ENCODE measurements at places on chromosomes 3 and 15.

- DNase-seq, result no peak
Observed at GRCh38 chr15:80252121-80252518, at the start of gene CTXND1. Gene CTXND1 (minus strand): TSS chr15:80252213. CDS start chr15:80201949, 50,264 bp downstream.

DNA sequence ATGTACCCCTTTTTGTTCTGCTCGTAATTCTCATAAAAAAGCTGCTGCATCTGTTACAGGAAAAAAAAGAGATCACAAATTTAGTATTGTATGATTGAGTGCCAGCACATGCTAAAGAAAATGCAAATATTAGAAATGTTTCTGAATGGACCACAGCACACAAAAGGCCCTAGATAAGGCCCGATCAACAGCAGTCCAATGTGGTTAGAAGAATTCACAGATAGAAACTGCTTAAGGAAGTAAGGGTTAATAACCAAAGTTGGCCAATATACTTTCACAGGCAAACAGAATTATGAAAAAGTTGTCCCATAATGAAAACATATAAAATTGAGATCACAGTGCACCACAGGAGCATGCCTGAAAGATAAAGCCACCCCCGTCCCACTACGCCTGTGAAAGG, 72.9 kb downstream of the CHSY1 start:
- no peak for DNase-seq

DNA sequence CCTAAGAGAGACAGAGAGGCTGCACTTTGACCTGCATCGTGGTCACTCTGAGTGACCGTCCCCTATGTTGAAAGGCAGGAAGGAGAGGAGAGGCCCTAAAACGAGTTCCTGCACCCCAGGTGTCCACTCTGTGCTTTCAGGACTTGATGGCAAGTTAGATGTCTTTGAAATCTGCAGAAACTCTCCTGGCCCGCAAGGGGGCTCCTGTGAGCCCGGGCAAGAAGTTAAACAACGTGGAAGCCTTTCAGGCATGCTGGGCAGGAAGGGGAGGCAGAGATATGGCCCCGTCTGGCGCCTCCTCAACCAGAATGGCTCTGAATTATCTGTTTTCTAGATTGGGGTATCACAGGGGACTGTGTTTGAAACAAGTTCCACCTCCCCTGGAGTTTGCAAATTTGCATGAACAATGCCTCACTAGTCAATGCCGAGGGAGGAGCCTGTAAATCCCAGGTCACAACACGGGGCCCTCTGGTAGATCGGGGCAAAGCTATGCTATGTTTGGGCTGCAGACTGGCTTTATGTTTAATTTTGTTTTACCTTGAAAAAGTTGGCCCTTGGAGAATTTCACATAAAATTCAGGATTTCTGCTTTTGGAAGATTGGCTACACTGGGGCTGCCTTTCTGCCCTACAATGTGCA, 9.8 kb downstream of the CTXND1 start:
- DNase-seq, result no peak

DNA sequence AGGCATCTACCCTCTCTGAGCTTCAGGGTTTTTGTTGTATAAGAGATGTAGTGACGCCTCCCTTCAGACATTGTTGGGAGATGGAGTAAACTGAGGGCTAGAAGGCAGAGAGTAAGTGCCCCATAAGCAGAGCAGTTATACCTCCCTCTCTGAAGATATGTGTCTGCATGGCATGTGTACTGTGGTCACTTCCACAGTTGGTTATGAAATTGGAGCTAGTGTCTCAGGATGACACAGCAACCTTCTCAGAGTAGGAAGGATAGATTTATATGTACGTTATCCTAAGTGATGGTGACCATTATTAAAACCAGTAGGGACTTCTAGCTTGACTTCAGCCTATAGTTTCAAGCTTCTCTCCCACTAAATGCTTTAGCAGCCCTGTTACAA, 17.9 kb downstream of the PXK start:
- DNase-seq, result no peak

GRCh38 chr3:154954757-154955156, 125.4 kb upstream of the MME start:
- no peak for DNase-seq

- DNase-seq, result no peak
Observed at GRCh38 chr3:12224181-12225147, 64.4 kb upstream of the PPARG start.

- DNase-seq, result no peak
Observed at GRCh38 chr3:36904641-36905040, 40.2 kb downstream of the TRANK1 start.

GRCh38 chr15:27074179-27074578, 103.2 kb downstream of the GABRG3 start:
- DNase-seq, result no peak

GRCh38 chr15:81315452-81316175, 8.3 kb downstream of the STARD5 start:
- no peak for DNase-seq

DNA sequence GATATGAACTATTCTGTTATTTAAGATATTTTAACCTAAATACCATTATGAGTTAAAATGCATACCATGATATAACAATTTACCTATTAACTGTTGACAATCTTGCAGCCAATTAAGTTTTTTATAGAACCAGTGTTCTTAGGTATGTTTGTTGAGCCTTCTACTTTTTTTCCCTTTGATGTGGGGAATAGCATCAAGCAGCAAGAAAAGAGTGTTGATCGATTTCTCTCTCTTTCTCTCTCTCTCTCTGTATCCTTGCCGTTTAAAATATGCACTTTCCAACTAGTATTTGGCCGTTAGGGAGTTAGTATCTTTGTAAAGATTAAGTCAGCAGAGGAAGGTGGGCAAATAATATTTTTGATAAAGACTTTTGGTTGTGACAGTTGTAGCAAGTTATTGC, 5.9 kb downstream of the CHD2 start:
- DNase-seq, result no peak

DNA sequence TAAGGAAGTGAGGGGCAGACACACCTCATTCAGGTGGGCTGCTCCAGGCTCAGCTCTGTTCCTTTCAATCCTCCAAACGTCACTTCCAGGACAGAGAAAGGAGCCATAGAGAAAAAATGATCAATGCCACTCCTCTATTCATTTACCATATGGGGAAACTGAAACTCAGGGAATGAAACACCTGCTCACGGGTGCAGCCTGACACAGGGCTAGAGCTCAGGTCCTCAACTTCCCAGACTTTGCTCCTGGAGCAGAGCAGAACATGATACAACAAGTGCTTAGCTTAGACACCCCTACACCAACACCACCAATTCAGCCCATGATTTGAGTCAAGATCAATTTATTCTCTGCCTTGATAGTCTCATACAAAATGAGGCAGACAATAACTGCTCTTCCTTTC, 58.5 kb upstream of the LPP start:
- no peak for DNase-seq

- DNase-seq, result no peak
Observed at GRCh38 chr3:43894176-43895049, 203.7 kb downstream of the ABHD5 start.

DNA sequence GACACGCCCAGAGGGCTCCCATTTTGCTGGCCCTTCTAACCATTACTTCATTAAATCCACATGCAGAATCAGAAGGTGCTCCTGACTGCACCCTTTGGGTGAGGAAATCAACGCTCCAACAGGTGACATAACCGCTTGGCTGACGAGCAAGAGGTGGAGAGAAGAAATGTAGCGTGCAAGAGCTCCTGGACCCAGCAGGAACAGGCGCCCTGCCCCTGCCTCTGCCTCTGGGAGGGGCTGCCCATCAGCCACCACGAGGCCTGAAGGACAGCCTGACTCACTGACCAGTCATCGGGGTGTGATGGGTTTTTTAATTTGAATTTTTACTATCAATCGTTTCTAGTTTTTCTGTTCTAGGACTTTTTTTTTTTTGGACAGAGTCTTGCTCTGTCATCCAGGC, 218.2 kb downstream of the ADAMTS17 start:
- DNase-seq, result no peak

DNA sequence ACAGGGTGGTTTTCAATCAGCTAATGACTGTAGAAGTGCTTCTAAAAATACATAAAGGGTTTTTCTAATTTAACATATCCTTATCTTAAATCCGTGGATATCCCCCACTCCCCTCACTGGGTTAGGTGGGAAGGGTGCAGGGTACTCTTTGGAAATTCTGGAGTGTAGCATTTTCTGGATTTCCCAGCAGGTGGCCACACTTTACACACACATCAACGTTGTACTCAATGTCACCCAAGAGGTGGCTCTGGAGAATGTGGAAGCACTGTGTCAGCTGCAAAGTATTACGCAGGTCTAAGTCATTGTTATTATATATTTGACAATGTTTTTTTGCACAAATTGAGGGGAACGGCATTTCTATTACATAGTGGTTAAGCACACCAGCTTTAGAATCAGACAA, 168.8 kb downstream of the CHDH start:
- no peak for DNase-seq

- no peak for DNase-seq
Observed at GRCh38 chr3:127424766-127425504, 137.1 kb upstream of the PRR20G start.

GRCh38 chr15:90022345-90022744, 21.2 kb downstream of the ZNF710 start:
- no peak for DNase-seq

- DNase-seq, result no peak
Observed at GRCh38 chr3:89260721-89261120, 153.3 kb downstream of the EPHA3 start.

DNA sequence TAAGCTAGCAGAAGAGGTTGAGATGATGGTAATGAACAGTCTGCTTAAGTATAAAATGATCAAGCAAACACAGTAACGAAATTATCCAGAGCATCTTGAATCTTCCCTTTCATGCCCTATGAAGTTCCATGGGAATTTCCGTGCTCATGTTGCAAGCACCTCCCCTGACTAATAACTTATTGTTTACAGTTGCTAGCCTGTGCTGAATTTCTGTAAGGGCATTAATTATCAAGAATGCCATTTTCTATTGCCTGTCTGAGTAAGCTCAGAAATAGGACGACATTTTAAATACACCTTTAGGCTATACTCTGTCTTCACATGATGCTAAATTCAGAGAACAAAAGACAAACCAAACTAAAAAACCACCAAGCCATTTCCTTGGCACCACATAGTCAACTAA, 257.5 kb upstream of the LRTM1 start:
- no peak for DNase-seq

GRCh38 chr15:48109212-48109611, 11.6 kb upstream of the SLC24A5 start:
- no peak for DNase-seq

GRCh38 chr3:19595884-19596283, 338.1 kb downstream of the EFHB start:
- DNase-seq, result no peak

DNA sequence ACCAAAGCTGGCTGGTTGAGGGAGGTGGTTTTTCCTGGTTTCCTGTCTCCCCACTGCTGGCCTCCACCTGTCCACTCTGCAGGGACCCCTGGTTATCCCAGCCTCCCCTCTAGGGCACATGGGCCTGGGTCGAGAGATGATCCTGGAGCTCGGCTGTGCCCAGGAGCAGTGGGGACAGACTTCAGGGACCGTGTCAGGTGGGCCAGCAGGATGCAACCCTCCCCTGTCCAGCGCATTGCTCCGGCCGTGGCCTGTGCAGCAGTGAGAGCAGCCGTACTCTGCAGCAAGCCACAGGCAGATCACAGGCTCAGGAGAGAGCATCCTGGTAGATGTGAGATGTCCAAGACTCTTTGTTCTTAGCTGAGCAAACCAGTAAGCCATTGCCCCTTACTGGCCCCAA, 92.5 kb upstream of the RPL32 start:
- no peak for DNase-seq

GRCh38 chr3:131405411-131405810, 23.8 kb downstream of the NUDT16 start:
- no peak for DNase-seq

- DNase-seq, result no peak
Observed at GRCh38 chr3:123582315-123582714, 2.5 kb downstream of the HACD2 start.

DNA sequence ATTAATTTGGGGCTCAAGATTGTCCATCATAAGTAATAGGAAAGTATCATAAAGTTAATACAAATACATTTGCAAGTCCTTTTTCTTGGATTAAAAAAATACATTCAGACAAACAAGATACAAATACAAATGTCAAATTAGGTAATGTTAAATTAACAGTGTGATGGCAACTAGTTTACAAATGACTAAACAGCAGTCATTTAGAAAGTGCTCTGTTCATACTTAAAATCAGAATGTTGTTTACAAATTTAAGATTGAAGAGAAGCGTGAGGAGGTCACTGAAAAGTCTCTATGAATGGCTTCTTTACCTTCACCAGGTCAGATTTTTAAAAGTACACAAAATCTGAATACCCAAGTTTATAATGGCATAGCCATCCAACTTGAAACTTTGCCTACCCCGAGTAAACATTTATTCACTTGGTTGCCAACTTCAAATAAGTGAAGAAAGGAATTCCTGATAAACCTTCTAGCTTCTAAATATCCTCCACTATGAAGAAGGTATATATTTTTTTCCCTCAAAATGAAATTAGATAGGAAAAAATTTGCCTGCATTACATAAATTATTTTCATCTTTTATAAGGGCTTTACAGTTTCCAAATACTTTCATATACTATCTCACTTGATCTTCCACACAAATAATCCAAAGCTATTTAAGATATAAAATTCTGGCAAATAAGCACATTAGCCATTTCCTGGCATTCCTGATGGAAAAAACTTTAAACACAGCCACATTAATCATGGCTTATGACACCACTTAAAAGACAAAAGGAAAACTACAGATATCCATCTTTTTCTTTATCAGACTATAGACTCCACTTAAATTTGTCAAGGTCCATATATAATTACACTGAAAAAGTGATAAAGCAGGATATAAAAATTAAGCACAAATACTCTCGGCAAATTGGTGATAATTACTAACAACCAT, 11.5 kb upstream of the NEK10 start:
- no peak for DNase-seq

- no peak for DNase-seq
Observed at GRCh38 chr3:185750702-185751101, 74.1 kb downstream of the IGF2BP2 start.

DNA sequence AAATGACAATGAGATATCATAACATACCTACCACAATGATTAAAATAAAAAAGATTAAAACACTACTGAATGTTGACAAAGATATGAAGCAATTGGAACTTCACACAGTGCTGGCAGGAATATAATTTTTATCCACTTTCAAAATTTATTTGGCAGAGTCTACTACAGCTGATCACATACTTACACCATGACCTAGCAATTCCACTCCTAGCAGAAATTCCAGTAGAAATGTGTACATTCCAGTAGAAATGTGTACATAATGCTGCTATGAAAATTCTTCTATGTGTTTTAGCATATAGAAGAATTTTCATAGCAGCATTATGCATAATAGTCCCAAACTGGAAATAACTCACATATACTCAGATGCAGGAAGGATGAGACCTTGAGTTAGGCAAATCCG, 43.5 kb downstream of the IFT57 start:
- DNase-seq, result no peak

- no peak for DNase-seq
Observed at GRCh38 chr15:91171334-91171733, 71.3 kb downstream of the SV2B start.
